Stimulated activated naive B cell treated with anti-CD40 and anti-IgM and Interleukin-4, amounts not matched to agents 10 μg/mL and 1 μg/mL and 100 μg/mL, for 72 hours (primary cell): ENCODE measurements at places on chromosomes 12 and 14.

DNA sequence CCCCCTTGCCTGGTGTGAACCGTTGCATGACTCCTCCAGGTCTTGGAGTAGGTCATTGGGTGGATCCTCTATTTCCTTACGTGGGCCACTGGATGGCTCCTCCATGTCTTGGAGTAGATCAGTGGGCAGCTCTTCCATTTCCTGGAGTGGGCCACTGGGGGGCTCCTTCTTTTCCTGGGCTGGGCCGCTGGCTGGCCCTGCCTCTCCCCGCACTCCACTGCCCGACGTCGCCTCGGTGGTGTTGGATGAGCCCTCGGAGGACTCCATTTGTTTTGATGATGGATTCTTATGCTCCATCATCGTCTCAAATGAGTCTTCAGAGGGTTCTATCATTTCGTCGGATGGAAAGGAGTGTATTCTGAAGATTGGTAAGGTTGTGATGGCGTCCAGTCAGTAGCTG lies 19.1 kb downstream of the RTL1 start:
- DNase-seq: no peak

DNA sequence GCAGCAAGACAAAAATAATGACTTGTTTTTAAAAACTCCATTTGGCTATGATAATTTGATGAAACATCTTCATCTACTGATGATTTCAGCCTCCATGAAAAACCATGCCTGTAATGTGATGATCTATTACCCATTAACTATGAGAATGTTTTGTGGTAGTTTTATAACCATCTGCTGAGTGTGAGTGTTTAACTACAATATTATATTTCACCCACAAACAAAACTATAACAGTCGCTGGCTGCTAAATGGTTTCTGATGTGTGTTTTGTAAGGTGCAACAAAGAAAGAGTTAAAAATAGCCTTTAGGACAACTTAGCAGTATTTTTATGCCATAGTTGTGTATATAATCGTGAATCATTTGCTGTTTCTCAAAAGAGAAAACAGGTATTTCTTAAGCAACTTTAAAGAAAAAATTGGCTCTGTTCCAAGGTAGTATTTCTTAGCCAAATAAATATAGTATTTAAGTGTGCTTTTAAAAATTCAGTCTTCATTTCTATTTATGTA lies 4.9 kb downstream of the PTHLH start:
- DNase-seq: no peak

GRCh38 chr14:24634158-24634557 lies at the start of gene GZMB:
GZMB (minus strand) TSS chr14:24634190; CDS start chr14:24634160, 30 bp downstream.
- DNase-seq: no peak

GRCh38 chr14:85037411-85037810 lies 492.5 kb upstream of the FLRT2 start:
- DNase-seq: no peak

- DNase-seq: no peak
These were observed 24.9 kb upstream of the RHOJ start for GRCh38 chr14:63179383-63179782.

DNA sequence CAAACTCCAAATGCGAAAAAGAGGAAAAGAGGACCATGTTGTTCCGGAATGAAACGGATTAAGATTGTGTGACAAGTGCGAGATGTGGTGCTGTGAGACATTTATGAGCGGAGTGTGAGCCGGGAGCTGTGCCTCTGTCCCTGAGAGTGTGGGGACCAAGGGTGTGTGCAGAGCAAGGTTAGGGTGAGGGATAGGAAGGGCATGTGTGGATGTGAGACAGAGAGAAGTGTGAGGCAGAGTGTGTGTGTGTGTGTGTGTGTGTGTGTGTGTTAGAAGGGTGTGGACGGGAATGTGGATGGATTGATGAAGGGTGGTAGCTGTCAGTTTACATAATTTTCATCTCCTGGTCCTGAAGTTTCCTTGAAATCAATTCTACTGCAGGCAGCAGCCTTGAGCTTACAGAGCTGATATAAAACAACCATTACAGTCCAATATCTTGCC lies 4.3 kb upstream of the OTX2 start:
- DNase-seq: no peak

- no peak for DNase-seq
These were observed 1.2 kb downstream of the NOS1 start for GRCh38 chr12:117360222-117360550.

DNA sequence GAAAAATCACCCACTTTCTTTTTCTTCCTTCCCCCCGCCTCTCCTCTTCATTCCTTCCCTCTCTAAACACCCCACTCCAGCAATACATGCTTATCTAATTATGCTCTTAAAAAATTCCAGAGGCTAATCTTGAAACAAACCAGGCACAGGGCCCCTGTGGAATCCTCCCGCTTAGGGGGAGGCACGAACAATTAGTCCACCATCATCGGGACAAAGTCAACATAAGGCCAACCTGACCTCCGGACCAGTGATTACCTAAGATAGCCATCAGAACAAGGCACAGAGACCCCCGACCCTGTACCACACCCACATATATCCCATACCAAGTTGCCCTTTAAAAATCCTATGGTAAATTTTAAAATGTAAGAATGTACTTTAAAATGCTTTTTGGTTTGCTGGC lies 47.1 kb downstream of the KIF21A start:
- no peak for DNase-seq

DNA sequence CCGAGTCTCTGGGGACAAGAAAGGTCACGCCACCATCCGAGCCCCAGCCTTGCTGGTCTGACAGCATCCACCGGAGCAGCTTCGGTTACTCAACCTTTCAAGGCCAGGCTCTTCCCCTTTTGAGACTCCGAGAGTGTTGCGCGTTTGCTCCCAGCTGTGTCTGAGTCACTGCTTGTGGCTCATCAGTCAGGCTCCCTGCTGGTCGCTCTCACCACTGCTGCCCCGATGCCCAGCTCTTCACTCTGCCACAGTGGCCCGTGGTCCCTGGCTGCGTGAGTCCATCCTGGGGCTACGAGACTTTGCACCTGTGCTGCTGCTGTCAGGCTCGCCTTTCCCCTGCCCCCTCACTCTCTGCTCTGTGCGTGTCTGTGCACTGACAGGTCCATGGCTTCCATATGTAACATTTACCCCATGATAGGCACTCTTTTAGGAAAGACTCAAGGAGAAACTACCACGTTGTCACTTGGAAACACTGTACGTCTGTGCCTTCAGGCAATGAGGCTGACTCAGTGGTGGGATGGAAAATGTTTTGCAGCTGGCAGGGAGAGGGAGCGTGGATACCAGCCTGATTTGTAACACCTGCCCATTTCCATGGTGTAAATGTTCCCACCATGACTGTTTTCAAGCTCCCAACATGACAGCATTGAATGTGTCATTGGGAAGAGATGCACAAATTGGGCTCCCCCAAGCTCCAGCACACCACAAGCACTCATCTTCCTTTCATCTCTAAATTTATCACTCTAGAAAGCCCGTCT lies 350.7 kb downstream of the TMEM132D start:
- DNase-seq: no peak

- DNase-seq: no peak
These were observed 257.2 kb upstream of the DIO2 start for GRCh38 chr14:80468331-80469122.

DNA sequence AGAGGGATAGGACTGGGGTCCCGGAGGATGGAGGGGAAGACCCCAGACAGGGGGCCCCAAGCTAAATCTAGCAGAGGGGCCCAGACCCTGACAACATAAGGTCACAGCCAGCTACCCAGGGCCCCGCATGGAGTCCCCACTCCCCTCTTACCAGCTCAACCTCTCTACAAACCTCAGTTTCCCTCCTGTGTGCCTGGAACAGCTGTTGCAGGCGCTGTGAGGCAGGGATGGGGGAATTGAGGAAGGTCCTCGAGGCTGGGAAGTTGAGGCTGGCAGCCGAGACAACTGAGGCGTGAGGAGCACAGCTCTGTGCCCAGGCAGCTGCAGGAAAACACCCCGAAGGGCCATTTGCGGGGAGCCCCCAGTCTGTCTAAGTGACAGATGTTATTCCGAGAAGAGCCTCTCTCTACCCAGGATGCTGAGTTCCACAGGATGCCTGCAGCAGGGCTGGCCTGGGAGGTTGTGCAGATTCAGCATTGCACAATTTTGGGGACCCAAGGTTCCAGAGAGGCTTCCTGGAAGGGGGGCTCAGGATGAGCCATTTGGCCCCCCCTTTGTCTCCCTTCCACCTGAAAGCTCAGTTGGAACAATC lies 42.7 kb upstream of the NCOR2 start:
- peak; percentile 29 for DNase-seq

GRCh38 chr12:122994781-122995502 lies 14.5 kb downstream of the ARL6IP4 start:
- DNase-seq: no peak

DNA sequence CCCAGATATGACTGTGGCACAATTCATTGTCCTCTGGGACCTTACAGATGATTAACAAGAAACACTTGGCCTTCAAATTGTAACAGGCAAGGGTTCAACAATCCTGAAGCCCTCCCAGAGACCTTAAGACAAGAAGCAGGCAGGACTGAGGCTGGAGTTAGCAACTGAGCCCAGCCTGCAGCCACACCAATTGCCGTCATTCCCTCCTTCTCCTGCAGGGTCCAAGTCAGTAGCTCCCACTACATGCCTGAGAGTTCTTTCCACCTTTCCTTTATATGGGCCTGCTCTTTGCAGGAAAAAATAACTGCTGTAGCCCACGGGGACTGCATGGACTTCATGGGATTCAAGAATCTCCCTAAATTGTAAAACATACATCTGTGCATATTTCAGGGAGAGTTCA lies 2.4 kb upstream of the SERPINA4 start:
- DNase-seq: no peak

- no peak for DNase-seq
These were observed 25.8 kb downstream of the GPR135 start for GRCh38 chr14:59439256-59439965.

DNA sequence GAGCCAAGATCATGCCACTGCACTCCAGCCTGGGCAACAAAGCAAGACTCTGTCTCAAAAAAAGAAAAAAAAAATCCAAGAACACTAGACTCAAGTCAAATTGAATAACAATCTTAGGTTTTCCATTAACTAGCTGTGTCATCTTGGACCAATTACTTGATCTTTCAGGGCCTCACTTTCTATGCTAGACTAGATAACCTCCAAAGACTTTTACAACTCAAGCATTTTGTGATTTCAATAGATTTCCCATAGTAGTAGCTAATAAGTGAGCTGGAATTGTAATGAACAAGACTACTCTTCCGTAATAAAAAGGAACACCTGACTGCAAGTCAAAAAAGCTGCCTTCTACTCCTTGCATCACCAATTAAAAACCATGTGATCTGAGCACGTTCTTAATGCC lies 127.0 kb upstream of the SSTR1 start:
- no peak for DNase-seq

GRCh38 chr12:91327131-91327530 lies 144.5 kb upstream of the DCN start:
- DNase-seq: no peak

DNA sequence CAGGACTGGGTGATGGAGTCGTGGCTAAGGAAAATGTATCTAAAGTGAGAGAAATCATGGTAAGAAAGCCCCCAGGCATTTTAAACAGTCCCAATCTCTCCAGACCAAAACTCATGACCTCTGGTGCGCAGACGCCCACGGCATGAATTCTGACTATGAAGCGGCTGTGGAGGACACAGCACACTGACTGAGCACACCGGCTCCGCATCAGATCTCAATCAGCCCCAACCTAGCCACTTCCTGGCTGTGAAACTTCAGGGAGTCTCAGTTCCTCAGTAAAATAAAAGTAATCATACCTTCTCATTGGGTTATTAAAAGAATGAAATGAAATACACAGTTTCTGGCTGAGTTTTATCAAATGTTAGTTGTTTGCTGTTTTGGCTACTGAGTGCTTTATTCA lies 38.7 kb downstream of the SETD3 start:
- DNase-seq: no peak

DNA sequence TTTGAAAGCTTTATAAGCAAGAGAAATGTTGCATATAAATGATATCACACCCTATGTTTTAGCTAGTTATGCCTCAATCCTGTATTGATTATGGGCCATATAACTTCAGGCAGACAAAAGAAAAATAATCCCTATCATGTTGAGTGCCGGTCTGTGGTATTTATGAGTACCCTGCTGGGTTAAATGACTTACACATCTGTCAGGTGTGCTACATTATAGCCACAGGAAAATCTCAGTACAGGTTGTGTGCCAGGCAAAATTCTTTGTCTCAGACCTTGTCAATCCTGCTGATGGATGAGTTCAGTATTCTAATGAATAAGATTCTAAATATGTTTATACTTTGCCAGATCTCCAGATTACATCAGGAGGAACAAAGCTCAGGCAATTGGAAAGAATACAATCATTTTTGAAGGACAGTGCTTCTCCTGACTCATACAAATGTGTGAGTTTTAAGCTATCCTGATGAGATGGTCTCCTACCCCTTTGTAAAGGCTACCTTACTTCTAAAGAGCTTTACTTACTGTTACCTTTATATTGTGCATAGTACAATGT lies 109.8 kb upstream of the FOXG1 start:
- no peak for DNase-seq

DNA sequence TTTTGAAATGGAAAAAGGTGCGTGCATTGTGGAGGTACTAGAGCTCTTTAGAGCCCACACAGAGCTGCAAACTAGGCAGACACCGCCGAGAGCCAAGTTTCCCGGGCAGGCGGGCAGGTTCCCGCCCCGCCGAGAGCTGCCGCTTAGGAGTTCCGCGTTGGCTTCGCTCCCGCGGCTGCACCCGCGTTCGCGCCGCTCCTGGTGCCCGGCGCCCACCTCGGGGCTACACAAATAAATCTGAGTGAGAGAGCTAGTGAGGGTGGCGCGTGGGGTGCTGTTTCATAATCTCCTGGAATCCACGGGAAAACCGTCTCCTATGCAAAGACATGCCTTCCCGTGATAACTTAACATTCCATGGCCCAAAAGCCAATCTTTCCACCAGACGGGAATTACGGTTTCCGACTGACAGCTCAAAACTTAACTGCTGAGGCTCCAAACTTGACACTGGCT lies 645 bp downstream of the KITLG start:
- no peak for DNase-seq

GRCh38 chr12:3869865-3870264 lies 3.3 kb downstream of the PARP11 start:
- DNase-seq: no peak

DNA sequence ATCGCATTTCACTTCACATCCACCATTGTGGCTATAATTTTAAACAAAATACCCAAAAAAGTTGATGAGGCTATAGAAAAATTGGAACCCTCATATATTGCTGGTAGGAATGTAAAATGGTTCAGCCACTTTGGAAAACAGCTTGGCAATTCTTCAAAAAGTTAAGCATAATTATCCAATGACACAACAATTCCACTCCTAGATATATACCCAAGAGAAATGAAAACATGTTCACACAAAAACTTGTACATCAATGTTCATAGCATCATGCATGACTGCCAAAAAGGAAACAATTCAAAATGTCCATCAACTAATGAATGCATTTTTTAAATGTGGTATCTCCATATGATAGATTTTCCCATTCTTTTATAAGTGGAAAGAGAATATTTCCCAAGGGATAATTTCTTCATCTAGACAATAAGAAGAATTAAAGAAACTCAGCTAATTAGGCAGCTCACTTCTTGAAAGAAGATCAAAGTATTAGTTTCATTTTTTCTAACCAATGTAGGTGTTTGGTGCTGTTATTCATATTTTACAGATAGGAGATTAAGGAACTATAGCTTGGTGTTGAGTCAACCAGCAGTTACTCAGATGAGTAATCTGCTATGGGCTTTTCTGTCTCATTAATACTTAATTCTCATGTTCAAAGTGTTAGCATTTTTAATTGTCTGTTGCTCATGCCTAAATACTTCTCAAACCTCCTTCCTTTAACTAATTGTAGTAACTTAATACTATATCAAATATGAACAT lies 32.8 kb downstream of the YEATS4 start:
- DNase-seq: no peak

- no peak for DNase-seq
These were observed 190.1 kb upstream of the PRMT8 start for GRCh38 chr12:3300833-3301401.

GRCh38 chr12:120126635-120127005 lies 10.1 kb upstream of the RAB35 start:
- no peak for DNase-seq
